ENCODE measurements at places on chromosomes 16 and 17.

DNA sequence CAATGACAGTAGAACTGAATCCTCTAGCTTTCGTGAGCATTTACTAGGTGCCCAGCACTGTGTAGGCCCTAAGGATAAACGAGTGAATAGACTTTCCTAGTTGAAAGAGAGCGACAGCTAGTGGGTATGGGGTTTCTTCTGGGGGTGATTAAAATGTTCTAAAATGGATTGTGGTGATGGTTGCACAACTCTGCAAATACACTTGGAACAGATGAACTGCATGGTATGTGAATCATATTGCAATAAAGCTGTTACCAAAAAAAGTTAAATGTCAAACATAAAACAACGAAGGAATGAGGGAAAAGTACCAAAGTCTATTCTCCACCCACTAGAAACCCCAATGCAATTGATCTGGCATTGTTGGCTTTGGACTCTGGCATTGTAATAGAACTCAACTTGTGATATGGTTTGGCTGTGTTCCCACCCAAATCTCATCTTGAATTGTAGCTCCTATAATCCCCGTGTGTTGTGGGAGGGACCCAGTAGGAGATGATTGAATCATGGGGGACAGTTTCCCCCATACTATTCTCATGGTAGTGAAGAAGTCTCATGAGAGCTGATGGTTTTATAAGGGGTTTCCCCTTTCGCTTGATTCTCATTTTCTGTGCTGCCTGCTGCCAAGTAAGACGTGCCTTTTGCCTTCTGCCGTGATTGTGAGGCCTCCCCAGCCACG, 70.5 kb downstream of the MARF1 start:
- DNase-seq = peak; percentile 39

DNA sequence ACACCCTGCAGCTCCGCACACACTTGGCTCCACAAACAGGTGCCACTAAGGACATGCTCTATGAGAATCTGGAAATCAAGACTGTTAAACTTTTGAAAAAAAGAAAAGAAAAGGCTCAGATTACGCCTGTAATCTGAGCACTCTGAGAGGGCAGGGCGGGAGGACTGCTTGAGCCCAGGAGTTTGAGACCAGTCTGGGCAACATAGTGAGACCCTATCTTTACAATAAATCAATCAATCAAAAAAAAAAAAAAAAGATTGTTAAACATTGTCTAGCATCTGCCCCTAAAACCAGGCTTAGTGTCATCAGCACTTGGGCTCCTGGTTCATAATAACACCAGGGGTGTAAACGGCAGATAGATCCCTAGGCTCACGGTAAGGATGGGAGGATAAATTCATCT, 37.5 kb upstream of the FAAP100 start:
- DNase-seq = no peak

- no peak for DNase-seq
These were observed 8.5 kb downstream of the B3GNT9 start for GRCh38 chr16:67142342-67142741.

DNA sequence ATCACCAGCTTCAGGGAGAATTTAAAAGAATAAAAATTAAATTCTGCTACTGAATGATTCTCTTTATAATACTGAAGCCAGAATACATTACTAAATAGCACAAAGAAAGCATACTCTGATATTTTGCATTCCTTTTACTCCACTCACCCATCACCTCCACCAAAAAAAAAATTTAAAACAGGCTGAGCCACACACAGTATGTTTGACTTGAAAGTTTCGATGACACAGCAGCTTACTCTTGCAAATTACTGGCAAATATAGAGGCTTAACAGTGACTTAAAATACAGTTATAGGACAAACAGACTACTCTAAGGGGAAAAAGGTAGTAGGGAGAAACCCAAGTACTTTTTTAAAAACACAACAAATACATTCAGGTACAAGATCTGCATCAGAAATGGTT, 39.2 kb downstream of the GPATCH8 start:
- no peak for DNase-seq

GRCh38 chr16:75267631-75268264, 16.3 kb upstream of the BCAR1 start:
- peak; percentile 67 for DNase-seq

DNA sequence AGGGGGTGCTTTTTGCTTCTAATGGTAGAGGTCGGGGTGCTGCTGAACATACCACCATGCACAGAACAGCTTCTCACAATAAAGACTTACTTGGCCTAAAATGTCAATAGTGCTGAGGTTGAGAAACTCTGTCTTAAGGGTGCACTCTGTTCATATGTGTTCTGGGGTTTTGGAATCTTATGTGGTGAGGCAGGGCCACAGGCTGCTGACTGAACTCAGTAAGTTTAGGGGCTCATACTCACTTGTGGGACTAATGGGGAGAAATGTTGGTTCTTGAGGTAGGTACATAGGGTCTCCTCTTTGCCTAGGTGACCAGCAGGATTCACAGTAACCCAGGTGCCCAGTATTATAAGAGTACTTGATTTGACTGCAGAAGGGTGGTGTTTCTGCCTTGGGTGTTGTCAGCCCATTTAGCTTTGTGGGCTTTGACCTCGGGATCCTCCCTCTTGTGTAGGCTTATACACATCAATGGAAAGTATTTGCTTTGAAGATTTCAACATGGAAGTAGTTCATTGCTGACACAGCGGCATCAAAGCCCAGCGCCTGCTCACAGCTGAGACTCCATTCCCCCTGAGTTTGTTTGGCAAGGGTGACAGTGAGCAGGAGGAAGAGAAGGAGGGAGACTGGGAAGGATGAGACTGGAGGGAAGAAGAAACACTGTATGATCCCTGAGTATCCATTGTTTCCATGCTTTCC, 17.2 kb downstream of the SLC7A6 start:
- no peak for DNase-seq

GRCh38 chr17:44915321-44915726, at the start of gene GFAP:
Gene GFAP (minus strand): TSS chr17:44915500. CDS start chr17:44915486, 14 bp downstream.
- no peak for DNase-seq

DNA sequence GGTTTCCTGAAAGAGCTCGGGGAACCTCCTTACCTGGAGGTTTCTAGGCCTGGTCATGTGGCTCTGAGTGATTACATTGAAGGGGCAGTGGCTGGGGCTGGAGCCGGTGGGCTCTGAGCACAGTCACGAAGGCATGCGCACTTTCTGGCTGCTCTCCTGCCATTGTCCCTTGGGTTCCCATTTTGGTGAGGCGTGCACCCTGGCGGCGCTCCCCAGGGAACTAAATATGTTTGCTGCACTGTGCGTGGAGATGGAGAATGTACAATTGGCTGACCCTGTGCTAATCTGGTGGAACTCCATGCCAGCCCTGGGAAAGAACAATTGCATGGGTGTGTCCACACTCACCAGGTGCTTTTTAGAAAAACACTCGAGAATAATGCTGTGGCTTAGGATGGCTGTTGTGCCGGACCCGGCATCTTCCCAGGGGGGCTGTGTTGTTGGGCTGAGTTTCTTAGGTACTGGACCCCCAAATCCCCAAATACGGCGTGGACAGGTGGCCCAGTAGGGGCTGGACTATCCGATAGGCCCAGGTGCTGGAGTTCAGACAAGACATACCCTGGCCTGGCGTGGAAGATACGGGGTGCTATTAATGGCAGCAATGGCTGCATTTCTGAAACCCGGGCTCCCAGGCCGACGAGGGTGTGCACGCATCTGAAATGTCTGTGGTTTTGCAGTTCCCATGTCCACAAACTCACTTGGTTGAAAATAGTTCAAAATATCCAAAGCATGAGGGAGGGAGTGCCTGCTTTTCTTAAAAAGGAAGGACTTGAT, 230.5 kb downstream of the SEC14L1 start:
- no peak for DNase-seq

DNA sequence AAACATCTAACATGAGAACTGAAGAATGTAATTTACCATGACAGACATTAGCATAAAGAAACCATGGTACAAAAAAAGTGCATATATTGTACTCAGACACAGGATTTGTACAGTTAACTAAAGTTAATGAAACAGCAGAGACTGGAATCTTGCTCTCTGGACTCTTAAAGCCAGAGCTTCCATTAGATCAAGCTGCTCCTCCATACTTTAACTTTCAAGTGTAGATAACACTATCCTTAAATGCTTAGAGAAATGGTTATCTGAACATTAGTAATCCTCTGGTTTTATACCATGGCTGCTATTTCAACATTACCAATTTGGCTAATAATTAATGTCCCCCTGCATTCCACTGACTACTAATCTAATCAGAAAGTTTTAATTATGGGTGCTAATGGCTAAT, 3.1 kb downstream of the NUDT21 start:
- no peak for DNase-seq

DNA sequence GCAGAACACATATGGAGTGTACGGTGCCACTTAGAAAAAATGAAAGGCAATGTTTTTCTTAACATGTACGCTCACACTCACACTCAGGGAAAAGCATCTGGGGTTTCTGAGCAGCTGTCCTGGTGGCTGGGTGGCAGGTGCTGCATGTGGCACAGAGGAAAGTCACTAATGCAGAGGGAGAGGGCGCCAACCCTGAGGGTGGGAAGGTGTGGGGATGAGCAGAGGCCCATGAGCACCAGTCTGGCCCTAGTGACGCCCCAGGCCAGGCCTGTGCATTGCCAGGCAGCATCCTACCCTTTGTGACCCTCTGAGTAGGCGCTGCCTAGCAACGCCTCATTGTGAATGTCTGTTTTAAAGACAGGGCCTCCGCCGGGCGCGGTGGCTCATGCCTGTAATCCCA, 19.1 kb upstream of the LCMT1 start:
- DNase-seq = no peak

DNA sequence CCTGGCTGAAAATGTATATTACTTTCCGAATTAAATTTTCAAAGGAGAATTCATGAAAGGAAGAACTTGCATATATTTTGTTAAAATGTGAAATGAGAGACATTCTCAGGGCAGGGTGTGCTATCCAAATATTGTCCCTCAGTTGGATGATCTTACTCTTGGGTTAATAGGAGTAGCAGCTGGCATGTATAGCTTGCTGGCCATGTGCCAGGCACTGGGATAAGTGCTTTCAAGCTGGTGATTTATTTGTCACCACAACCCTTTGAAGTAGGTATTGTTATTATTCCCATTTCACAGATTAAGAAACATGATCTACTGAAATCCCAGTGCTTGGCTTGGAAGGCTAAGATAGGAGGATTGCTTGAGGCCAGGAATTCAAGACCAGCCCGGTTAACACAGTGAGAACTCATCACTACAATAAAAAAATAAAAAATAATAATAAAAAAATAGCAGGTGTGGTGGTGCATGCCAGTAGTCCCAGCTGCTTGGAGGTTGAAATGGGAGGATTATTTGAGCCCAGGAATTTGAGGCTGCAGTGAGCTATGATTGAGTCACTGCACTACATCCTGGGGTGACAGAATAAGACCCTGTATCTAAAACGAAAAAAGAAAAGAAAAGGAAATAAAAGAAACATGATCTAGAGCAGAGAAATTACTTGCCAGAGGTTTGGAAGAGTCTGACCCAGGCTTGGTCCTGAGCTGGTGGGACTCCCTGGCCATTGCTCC, 11.6 kb upstream of the MPHOSPH6 start:
- DNase-seq = no peak
